ENCODE measurements at places on chromosomes 5 and 9.

GRCh38 chr5:175576096-175576495 is 81.8 kb upstream of the HRH2 start:
- DNase-seq = no peak

DNA sequence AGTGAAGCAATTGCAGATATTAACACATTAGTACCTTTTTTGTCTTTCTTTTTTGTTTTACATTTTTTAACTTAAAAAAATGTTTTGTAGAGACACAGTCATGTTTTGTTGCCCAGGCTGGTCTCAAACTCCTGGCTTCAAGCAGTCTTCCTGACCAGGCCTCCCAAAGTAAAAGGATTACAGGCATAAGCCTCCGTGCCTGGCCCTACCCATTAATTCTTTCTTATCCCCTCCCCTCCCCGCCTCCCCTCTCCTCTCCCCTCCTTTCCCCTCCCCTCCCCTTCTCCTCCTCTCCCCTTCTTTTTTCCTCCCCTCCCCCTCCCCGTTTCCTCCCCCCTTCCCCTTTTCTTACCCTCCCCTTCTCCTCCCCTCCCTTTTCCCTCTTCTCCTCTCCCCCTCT is 182.4 kb downstream of the FER start:
- DNase-seq = no peak

- DNase-seq = peak; percentile 85
These were observed 52.3 kb downstream of the NTNG2 start for GRCh38 chr9:132214027-132214622.

- no peak for DNase-seq
These were observed 60.0 kb downstream of the SGCD start for GRCh38 chr5:156386976-156387375.

GRCh38 chr5:16932401-16932800 is 3.7 kb downstream of the MYO10 start:
- DNase-seq = no peak

- no peak for DNase-seq
These were observed 13.3 kb downstream of the SURF6 start for GRCh38 chr9:133322701-133323100.

DNA sequence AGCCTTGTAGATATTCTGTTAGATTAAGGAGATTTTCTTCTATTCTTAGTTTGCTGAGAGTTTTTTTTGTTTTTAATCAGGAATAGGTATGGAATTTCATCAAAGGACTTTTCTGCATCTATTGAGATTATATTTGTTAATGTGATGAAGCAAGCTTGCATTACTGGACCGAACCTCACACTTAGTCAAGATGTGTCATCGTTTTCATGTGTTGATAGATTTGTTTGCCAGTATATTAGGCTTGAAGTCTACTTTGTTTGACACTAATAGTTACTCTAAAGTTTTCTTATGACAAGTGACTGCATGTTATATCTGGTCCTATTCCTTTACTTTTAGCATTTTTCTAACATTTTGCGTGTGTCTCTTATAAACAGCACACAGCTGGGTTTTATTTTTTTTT is 12.4 kb upstream of the HACD4 start:
- DNase-seq = no peak

GRCh38 chr5:7753596-7753995 is 97.3 kb downstream of the CFAP90 start:
- no peak for DNase-seq

- DNase-seq = no peak
These were observed 141.3 kb downstream of the MAN2A1 start for GRCh38 chr5:109830955-109831502.

DNA sequence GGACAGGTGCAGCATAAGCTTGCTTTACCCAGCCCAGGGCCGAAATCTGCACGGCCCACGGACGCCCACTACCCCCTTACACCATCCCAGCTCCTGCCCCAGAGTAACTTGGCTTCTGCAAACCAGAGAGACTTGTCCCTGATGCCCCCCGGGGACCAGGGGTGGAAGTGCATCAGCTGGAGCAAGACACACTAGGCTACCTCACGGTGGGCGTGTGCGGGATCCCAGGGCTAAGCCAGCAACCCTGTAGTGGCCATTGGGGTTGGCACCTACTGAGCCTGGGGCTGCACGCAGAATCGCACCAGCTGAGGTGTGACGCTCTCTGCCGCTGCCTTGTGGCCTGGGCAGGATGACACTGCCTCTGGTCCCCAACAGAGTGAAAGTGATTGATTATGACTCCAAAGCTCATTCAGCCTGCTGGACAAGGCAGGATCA is 6.1 kb upstream of the ZNF79 start:
- no peak for DNase-seq

DNA sequence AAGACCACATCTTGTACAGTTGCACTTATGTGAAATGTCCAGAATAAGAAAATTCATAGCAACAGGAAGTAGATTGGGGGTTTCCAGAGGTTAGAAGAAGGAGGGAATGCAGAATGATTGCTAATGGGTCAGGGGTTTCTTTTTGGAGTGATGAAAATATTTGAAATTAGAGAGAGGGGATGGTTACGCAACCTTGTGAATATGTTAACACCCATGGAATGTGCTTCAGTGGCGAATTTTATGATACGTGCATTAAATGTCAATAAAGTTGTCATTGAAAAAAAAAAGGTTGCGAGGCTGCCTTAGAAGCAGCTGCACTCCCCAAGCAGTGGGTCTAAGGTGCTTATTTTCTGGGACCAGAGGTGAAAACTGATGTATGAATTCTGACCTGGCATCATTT is 64.4 kb upstream of the SUB1 start:
- DNase-seq = no peak

DNA sequence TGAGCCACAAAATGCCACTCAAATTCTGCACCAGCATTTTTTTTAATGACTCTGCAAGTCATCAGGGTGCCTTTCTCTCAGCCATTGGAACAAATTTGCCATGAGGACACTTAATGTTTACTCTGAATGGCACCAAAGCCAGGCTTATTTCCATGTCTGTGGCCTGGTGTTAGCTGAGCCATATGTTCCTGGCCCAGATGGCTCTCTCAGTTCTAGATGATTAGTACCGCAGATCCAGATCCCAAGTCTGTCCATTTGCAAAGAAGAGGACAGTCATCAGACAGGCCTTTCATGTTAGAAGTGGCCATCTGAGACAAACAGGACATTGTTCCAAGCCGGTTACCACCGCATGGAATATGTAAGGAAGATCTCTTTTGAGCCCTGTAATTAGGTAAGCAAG is 70.3 kb downstream of the INSYN2B start:
- no peak for DNase-seq

GRCh38 chr5:115530426-115530825 is 14.1 kb downstream of the FEM1C start:
- DNase-seq = no peak

- DNase-seq = no peak
These were observed 10.4 kb upstream of the AFAP1L1 start for GRCh38 chr5:149261246-149261645.

- DNase-seq = peak; percentile 6
These were observed 417 bp downstream of the GABBR2 start for GRCh38 chr9:98708103-98708932.

DNA sequence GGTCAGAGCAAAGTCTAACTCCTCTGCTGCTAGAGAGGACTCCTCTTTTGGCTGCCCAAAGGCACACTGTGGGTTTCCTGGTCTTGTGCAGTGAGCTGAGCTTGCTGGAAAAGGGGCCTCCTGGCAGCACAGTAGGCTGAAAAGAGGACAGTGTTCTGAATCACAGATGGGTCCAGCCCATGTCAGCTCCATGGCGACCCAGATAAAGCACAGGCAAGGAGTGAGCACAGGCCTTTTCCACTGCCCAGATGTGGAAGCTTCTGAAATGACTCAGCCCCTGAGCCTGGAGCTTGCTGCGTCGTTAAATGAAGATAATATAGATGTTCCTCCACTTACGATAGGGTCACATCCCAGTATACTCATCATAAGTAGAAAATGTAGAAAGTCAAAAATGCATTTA is 8.1 kb downstream of the CCDC180 start:
- DNase-seq = no peak

GRCh38 chr9:93143830-93144530 is 9.9 kb upstream of the NINJ1 start:
- DNase-seq = no peak

DNA sequence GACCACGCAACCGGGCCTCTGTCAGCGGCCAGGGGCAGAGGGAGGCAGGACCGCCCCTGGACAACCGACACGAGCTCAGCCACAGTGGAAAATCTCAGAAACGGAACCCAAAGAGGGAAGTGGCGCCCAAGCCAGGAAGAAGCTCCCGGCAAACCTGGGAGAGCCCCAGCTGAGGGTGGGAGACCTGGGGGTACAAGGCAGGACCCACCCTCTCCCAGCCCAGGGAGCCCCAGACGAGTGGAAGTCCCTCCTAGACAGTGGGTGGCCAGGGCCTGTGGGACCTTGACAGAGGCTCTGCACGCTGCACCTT is 3.0 kb downstream of the SLC12A7 start:
- no peak for DNase-seq

DNA sequence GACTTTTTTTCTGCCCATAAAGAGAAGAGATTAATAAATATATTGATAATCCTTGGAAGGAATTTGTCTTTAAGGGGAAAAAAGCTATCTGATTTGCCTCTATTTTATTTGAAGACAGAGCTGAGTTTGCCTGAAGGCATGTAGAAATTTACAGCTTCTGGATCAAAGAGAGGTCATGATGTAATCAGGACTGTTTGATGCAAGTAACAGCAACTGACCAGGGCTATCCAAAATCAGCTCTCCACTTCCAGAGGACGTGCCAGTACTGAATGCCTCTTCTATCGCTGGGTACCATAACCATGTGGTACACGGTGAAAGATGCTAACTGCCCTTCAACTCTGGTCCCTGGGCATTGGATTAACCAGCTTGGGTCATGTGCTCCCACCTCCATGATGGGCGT is 90.6 kb downstream of the ZFAND5 start:
- DNase-seq = no peak

DNA sequence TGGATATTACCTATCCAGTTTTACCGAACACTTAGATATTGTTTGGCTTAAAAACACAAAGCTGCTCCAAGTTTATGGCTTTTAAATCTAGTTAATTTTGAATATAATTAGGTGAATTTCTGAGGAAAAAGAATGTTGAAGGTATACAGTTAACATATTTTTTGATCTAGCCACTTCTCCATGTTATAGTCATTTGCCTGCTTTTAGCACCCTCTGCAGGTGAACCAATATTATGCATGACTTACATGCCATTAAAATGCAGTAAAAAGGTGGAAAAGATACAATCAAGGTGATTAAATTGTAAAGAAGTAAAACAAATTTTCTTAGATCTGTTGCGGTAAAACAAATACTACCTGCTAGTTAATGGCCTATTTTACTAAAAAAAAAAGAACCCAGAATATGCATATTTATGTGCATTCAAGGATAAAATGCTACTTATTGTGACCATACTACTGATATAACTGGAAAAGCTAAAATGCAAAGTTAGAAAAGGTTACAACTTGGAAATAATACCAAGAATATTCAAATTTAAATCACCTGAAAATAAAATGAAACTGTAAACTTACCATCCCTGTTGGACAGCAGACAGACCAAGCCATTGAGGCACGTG is 132.1 kb downstream of the AP3B1 start:
- peak; percentile 59 for DNase-seq

DNA sequence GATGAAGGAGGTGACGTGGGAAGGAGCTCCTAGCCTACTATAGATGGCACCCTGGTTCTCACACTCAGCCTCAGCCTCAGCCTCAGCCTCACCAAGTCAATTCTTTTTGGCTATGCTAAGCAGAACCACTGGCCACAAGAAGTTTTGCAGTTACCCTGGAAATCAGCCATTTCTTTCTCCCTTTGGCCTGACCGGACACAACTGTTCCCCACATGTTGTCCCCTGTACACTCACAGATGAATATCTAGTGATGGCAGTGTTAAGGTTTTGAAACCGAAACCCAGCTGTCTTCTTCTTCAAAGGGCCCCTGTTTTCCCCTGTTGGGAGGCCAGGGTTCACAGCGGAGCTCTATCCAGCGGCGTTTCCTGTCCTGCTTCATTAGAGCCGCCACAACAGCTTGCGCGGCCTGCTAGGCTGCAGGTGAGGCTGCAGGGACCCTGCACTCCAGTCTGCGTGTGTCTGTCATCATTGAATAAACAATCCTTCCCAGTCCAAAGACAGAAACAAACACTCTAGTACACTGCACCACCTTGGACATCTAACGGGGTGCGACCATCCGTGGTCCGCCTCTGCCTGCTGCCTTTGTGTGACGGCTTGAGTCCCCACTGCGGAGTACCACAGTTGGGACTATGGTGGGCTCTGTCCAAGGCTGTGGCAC is 250.5 kb downstream of the DENND1A start:
- peak; percentile 13 for DNase-seq

DNA sequence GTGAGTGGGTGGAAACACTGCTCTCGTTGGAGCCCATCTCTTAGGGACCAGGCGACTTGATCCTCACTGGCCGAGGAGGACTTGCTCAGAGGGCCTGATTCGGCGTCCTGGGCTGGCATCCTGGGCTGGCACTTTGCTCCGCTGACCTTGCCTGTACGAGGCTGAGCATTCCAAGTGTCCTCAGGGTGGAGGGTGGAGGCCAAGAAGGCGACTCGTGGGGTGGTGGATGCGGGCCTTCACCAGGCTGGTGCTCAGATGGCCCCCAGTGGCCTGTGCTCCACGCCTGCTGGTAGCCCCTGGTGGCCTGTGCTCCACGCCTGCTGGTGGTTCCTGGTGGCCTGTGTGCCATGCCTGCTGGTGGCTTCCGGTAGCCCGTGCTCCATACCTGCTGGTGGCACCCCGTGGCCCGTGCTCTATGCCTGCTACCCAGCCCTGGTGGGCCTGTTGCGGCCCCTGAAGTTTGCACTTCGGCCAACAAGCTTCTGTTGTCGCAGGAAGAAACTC is 42.9 kb downstream of the PHF2 start:
- no peak for DNase-seq

DNA sequence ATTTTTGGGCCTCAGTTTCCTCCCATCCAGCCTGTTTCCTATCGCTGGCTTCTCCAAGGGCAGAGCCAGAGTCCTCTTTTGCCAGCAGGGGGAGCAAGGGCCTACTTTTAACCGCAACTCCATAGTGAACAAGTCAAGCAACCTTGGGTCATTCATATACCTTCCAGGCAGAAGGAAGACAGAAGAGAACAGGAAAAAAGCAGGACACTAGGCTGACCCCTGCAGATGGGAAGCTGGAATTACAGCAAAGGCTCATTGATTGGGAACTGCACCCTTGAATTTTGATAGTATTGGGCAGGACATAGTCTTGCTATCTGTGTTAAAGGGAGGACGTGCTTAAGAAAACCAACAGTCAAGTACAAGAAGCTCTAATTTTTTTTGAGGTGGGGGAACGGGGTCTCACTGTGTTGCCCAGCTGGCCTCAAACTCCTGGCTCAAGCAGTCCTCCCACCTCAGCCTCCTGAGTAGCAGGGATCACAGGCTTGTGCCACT is 30.1 kb downstream of the QRFP start:
- peak; percentile 73 for DNase-seq

- DNase-seq = peak; percentile 71
These were observed at the start of gene GNA14 for GRCh38 chr9:77648234-77649108. GNA14 (minus strand) TSS chr9:77648322; CDS start chr9:77647793, 529 bp downstream.

- DNase-seq = no peak
These were observed 190.4 kb upstream of the VCAN start for GRCh38 chr5:83281176-83281575.

DNA sequence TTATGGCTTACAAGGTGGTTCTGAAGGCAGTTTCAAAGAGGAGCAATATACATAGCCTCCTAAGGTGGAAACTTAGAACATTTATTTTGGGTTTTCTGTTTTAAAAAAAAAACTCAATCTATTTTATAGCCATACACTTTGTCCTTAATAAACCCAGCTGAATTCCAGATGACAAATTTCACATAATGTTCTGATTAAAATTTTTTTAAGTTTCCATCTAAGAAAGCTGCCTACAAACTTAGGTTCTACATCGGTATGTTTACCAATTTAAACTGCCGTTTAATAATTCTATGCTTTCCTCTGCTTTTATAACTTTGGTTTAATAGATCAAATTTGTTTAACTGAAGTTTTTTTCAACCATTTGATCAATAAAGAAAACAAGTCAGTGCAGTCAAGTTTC is 12.5 kb downstream of the NR3C1 start:
- DNase-seq = no peak
